ENCODE measurements at places on chromosomes 12 and 14. TPM values are rescaled to one million over a fixed set of nuclear protein-coding genes. Genes with fewer than 3 reads are reported as not detected.

Gene FGF6
- not detected for total RNA-seq

Gene GPR137C
- 2.7 TPM for total RNA-seq

Gene PRICKLE1
- 20.1 TPM for total RNA-seq

Gene SMIM41
- total RNA-seq, result not detected

Gene TMEM52B
- total RNA-seq, result not detected

Gene CCDC175
- total RNA-seq, result not detected

Gene SLC25A21
- 2.1 TPM for total RNA-seq

Gene KLRC1
- not detected for total RNA-seq

Gene ALKBH2
- total RNA-seq, result 41.6 TPM

Gene IFI27
- 2.3 TPM for total RNA-seq

Gene ADAM21
- 0.08 TPM for total RNA-seq

Gene KLHDC1
- total RNA-seq, result 1.3 TPM

Gene SRRM4
- total RNA-seq, result not detected

Gene POTEG
- not detected for total RNA-seq

Gene NKX2-8
- 0.18 TPM for total RNA-seq

Gene SPSB2
- total RNA-seq, result 11.6 TPM

Gene PTPN11
- 139 TPM for total RNA-seq

Gene MYF6
- total RNA-seq, result not detected

Gene FAM186B
- total RNA-seq, result 0.13 TPM

Gene TGM1
- total RNA-seq, result 2.3 TPM

Gene CMA1
- total RNA-seq, result not detected

Gene TBX3
- 5.1 TPM for total RNA-seq

Gene SOX5
- 0.23 TPM for total RNA-seq

Gene OR4E2
- not detected for total RNA-seq

Gene PSMA6
- 197 TPM for total RNA-seq

Gene KRT85
- total RNA-seq, result not detected

Gene OR4E1
- total RNA-seq, result not detected

Gene EML5
- total RNA-seq, result 0.10 TPM

Gene PTCSC3
- not detected for total RNA-seq

Gene PRKCH
- 2.7 TPM for total RNA-seq

Gene SCNN1A
- total RNA-seq, result 17.1 TPM

Gene TMEM132C
- not detected for total RNA-seq

Gene LMNTD1
- total RNA-seq, result 0.13 TPM

Gene C12orf43
- total RNA-seq, result 20.7 TPM

Gene NYNRIN
- 0.31 TPM for total RNA-seq

Gene SLC16A7
- 0.33 TPM for total RNA-seq

Gene FOXG1
- not detected for total RNA-seq

Gene SYT10
- total RNA-seq, result not detected

Gene EPS8
- total RNA-seq, result 32.0 TPM

Gene AACS
- 34.7 TPM for total RNA-seq

Gene GYS2
- not detected for total RNA-seq

Gene VPS29
- 128 TPM for total RNA-seq

Gene SLC22A17
- total RNA-seq, result 3.2 TPM

Gene CNPY2
- total RNA-seq, result 115 TPM

Gene INSM2
- total RNA-seq, result not detected

Gene ARHGDIB
- 1.6 TPM for total RNA-seq

Gene KRT78
- not detected for total RNA-seq

Gene RBM19
- total RNA-seq, result 44.8 TPM

Gene SVOP
- not detected for total RNA-seq

Gene BTBD7
- 24.7 TPM for total RNA-seq

Gene KRT83
- 0.28 TPM for total RNA-seq
